ENCODE measurements at places on chromosomes 7 and 10.
A peak's percentile ranks its signal among the peaks of the same experiment; 100 is the strongest.

GRCh38 chr10:130745821-130746220 lies 565.7 kb downstream of the TCERG1L start:
- no peak for DNase-seq

DNA sequence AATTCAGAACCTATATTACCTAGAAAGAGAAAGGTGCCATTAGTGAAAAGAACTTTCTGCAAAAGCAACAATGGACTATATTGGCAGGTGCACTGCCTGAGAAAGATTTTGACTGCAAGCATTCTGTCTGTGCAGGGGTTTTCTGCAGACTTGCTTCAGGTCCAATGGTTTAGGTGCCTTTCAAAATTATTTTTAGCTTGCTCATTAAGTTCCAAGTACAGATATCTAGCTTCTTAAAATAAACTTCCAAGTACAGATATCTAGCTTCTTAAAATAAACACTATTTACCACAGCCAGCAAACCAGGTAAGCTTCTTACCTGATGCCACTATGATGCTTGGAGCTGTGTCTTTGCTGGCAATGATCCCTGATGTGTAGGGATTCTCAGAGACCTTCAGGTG lies 485.2 kb downstream of the SORCS1 start:
- no peak for DNase-seq

DNA sequence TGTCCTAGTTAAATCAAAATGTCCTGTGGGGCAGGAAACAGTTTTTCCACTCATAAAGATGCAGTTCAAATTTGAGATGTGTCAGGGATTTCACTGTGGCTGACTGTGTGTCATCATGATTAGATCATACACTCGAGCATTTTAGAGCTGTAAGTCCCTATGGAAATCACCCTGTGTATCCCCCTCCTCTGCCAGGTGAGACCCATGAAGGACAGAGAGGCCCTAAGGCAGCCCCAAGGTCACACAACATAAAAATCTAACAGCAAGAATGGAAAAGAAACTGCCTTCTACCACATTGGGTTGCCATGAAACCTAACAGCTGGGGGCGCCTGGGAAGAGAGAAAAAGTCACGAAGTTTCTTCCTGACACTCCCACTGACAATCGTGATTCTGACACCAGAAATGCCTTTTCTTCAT lies 135.8 kb downstream of the KCNMA1 start:
- DNase-seq = no peak

- no peak for DNase-seq
Measured at GRCh38 chr7:21829731-21830130, 116.0 kb downstream of the CDCA7L start.

DNA sequence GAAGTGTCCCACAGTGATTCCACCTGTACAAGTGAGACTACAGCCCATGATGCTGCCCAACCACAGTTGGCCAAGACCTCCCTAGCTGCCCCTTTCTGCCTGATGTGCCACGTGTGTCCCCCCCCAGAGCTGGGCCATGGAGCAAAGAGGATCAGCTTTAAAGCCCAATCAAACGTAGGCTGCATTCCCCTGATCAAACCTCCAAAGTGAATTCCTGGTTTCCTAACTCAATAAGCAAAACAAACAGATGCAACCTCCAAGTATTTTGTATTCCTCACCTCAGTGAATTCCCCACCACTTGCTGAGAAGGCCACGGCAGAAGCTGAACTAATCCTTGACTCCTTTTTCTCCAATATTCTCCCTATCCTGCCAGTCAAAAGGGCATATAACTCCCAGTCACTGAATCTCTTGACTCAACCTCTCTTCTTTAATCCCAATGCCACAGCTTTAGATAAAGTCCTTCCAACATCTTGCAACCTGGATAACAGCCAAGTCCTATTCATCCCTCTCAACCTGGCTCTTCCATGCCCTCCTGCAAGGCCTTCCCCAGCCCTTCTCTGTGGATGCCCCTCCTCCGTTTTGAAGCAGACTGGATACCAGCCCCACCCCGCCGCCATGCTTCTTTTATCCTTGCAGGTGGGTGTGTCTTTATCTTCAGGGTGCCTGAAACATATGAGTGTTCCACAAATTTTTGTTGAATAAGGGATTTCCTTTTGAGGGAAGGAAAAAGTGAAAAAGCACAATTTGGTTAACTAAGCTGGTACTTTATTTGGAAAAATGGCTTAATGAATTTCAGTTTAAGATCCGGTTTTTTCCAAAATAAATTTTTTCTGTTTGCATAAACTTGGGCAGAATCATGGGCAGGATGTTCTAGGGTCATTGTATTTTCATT lies 285.2 kb upstream of the MKLN1 start:
- DNase-seq = no peak

GRCh38 chr7:75896803-75897327 lies 18.0 kb downstream of the RHBDD2 start:
- no peak for DNase-seq

DNA sequence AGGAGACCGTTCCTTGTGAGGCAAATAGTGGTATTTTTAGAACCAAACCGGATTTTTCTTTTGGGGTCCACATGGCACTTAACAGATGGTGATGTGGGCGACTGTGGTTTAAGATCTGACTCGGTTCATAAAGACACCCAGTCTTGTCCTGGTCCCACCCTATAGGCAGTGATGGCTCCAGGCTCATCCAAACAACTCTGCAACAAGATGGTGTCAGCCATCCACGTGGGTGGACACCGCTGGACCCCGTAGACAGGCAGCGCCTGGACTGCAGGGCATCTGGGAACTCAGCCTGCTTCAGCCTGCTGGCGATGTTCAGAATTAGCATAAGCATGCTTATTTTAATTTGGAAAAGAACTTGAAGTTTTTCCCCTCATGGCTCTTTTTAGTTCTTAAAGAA lies 258.4 kb upstream of the FZD1 start:
- DNase-seq = no peak

DNA sequence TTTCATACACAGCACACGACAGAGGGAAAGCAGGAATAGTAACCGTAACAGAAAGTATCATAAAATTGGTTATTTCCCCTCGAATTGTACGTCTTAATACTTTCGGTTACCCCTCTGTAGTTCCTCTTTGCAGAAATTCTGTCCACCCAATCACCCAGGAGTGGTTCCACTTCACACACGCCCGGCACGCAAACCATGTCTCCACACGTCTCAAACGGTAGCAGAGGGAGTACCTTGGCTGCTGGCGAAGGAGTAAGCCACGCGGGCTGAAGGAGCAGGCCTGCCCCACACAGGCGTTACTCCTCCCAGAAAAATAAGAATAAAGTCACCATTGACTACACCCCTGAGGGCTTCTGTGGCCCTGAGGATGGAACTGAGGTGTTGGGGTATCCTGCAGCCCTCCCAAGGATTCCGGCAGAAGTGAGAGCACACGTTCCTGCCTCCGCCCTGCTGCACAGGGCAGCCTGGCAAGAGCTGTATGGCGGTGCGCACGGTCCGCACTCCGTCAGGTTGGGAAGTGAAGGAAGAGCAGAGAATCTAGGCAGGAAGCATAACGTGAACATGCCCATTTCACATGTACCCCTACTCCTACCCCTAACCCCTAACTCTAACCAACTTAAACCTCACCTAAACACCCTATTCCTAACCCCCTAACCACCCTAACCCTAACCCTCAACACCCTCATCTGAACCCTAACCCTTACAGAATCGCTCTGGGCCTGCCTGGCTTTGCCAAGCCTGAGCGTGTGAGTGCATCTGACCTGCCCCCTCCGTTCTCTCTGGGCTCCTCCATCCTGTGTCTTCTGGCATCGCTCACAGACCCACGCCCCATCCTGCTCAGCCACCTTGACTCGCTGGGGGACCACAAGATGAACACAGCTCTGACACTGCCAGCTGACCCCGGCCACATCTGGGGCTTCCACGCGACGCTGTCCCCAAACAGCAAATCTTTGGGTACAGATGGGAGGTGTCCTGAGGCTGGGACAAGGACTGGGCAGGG lies 18.2 kb downstream of the GPR146 start:
- DNase-seq = peak; percentile 92

GRCh38 chr10:116653885-116654284 lies 33.1 kb downstream of the PNLIPRP2 start:
- no peak for DNase-seq

- DNase-seq = no peak
Measured at GRCh38 chr10:33217854-33218253, 116.6 kb downstream of the NRP1 start.

- DNase-seq = no peak
Measured at GRCh38 chr10:98039690-98040381, 9.4 kb upstream of the CRTAC1 start.

GRCh38 chr10:69445041-69445440 lies 6.2 kb upstream of the TSPAN15 start:
- DNase-seq = no peak

- DNase-seq = no peak
Measured at GRCh38 chr7:27745064-27745583, 5.2 kb downstream of the TAX1BP1 start.

GRCh38 chr7:134448356-134449229 lies 10.3 kb downstream of the AKR1B1 start:
- no peak for DNase-seq
